Stimulated activated CD4-positive, alpha-beta T cell treated with anti-CD3 and anti-CD28 coated beads, Interleukin-4, amount 100 ng/mL, for 1 hour (primary cell): ENCODE measurements at places on chromosomes 6 and 20.

DNA sequence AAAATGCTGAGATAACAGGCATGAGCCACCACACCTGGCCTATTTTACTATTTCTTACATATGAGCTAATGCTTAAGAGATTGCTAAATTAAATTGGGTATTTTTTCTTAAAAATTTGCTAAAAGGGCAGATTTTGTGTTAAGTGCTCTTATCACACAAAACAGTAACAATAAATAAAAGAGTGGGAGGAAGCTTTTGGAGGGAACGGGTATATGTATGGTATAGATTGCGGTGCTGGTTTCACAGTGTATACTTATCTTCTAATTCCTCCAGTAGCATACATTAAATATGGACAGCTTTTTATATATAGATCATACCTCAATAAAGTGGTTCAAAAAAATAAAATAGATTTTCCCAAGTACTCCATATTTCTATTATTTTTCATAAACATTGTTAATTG lies 39.4 kb upstream of the FABP7 start:
- no peak for DNase-seq

- no peak for DNase-seq
Observed at GRCh38 chr6:138310294-138310693, 67.4 kb upstream of the SMIM28 start.

GRCh38 chr6:106142876-106143431 lies 56.8 kb downstream of the PRDM1 start:
- no peak for DNase-seq

- no peak for DNase-seq
Observed at GRCh38 chr20:22106308-22106938, 401.0 kb downstream of the PAX1 start.

- DNase-seq, result no peak
Observed at GRCh38 chr6:143468026-143468425, 17.4 kb downstream of the PEX3 start.

DNA sequence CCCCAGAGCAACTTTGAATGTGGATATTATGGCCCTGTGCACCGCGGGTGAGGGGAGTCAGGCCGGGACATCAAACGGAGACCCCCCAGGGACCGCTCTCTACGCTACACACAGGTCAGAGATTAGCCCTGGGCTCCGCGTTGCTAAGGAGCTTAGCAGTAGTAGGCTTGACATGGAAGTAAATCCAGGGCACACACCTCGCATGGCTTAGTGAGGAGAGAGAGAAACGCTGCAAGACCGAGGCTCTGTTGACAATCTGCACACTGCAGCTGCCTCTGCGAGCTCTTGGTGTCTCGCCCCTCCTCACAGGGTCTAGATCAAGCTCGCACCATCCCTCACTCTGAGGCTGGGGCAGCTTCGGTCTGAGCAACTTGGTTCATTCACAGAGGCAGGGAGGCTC lies 116.1 kb upstream of the CDH4 start:
- no peak for DNase-seq

DNA sequence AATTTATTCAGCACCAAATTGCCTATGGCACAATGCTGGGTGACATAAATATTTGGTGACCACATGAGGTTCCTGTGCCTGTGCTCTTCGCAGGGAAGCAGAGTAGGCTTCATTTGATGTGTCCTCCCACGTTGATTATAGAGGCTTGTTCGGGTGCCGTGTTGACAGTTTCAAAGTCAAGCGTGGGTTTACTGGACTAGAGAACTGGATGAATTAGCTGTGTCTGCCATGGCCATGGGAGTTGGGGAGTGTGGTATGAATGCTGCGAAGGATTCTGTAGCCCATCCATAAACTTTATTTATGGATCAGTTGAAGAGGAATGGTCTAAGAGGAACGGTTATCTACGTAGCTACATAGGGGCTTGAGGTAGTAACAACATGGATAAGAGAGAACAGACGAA lies 11.0 kb downstream of the CD109 start:
- DNase-seq, result no peak

GRCh38 chr6:13261464-13261994 lies 66.8 kb downstream of the TBC1D7 start:
- no peak for DNase-seq

GRCh38 chr6:129102741-129103140 lies 219.8 kb downstream of the LAMA2 start:
- DNase-seq, result no peak

DNA sequence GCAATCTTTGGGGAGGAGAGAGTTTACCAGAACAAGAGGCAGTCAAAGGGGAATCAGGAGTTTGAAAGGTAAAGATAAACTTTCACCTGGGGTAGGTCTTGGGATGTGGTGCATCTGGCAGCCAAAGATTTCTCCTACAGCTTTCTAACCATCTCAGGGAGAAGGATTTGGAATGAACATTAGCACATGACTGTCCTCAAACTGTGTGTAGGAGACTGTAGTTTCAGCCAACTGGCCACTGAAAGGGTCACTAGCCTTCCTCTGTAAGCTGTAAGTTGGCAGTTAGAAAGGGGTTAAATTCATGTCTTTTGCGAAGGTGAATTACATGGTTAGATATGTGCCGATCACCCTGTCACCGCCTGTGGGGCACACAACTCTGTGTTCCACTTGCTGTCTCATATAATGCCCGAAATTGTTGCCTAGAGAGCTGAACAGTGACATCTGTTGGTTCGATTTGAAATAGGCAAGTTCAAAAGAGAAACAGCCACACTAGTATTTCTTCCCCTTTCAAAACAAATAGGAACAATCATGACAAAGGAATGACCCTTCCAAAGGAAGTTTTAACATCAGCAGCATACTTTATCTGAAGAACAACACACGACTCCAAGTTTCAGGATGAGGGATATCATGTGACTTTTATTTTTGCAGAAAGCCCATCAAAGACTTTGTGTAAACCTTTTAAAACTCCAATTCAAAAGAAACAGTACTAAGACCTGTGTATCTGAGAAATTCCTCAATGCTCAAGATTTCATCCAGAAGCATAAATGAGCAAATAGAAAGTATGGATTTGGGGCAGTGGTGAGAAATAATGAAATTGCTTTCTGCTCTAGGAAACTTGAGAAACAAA lies 1.1 kb upstream of the OPN5 start:
- DNase-seq, result peak; percentile 17

- DNase-seq, result no peak
Observed at GRCh38 chr6:80468398-80468797, 361.9 kb downstream of the BCKDHB start.

- DNase-seq, result no peak
Observed at GRCh38 chr6:36514554-36515456, 32.5 kb downstream of the STK38 start.

- DNase-seq, result no peak
Observed at GRCh38 chr6:79399499-79399898, 137.7 kb downstream of the LCA5 start.

- no peak for DNase-seq
Observed at GRCh38 chr6:154403788-154404187, 47.2 kb upstream of the IPCEF1 start.

GRCh38 chr6:139982652-139983295 lies 608.3 kb upstream of the CITED2 start:
- DNase-seq, result no peak

GRCh38 chr6:84791233-84791632 lies 26.8 kb upstream of the TBX18 start:
- DNase-seq, result no peak

DNA sequence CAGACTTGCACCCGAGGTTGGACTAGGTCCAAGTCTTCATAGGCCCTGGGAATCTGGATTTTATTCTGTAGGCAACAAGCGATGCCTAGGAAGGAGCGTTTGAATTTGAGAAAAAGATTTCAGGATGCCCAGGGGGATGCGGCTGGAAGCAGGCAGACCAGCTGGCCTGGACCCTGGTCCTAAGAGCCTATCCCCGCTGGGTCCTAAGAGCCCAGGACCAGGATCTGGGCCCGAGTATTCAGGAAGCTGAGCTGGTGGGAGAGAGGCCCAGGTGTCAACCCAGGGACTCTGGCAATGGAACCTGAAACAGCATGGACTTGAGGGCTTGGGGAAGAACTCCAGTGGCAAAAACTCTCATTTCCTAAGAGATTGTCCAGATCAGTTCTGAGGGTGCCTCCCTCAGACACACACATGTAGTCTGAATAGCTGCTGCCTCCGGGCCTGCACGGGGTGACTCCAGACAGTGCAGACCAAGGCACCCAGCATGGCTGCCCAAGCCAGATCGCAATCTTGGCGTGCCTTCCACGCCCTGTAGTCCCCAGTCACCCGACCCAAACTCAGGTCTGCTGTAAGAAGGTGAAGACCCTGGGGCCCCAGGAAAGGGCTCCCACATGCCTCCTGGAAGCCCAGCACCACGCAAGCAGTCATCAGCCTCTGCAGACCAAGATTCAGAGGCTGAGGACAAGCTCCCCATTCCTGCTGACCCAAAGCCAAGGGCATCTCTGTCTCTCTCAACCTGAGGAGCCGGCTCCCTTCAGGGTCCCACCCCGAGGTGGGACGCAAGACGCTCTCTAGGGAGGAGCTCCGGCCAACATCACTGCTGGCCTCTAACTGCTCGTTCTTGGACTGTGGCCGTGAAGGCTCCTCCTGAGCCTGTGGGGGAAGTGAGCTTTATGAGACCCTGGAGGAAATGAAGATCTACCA lies 34.4 kb downstream of the RRBP1 start:
- DNase-seq, result no peak

GRCh38 chr20:60581606-60582115 lies 623.4 kb downstream of the CDH26 start:
- DNase-seq, result no peak

GRCh38 chr20:59634435-59635005 lies 30.2 kb downstream of the PHACTR3 start:
- no peak for DNase-seq

DNA sequence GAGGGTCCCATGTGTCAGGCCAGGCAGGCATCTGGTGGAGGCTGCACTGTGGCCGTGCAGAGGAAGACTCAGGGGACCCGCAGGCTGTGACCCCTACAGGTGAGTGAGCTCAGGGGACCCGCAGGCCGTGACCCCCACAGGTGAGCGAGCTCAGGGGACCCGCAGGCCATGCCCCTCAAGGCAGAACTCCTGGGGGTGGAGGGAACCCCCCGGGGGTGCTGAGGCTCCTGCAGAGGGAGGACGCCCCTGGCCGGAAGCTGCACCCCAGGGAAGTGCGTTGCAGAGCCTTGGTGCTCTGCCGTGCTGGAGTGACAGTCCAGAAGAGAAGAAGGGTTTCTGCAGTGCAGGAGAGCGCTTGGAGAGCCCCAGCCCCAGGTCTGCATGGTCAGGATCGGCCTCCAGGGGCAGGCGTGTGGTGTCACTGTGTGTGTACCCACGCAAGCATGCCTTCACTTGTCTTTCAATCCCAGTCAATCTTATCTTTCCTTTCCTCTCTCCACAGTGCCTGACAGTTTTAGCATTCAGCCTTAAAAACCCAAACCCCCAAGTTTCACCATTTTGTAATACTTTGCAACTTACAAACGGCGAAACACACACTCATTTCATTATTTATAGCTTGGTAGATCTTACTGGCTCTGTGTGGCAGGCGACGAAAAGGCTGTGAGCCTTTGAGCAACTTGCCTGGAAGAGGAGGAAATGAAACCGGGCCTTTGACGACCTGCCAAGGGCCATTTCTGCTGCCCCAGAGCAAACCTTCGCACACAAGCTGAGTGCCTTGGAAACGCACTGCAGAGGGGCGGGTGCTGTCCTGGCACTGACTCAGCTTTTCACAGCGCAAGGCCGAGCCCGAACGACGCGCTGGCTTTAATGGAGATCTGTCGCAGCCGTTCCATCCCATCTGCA lies 101.4 kb upstream of the AGPAT4 start:
- DNase-seq, result no peak

DNA sequence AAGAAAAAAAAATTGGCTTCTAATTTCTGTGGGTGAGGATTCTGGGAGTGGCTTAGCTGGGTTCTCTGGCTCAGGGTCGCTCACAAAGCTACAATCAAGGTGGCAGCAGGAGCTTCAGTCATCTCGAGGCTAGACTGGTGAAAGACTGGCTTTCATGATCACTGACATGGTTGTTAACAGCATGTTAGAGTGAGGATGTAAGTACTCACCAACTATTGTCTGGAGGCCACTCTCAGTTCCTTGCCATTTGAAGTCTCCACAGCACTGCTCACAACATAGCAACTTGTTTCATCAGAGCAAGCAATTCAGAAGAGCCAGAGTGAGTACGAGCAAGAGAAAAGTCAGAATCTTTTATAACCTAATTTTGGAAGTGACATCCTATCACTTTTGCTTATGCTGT lies 145.7 kb upstream of the PRSS16 start:
- DNase-seq, result no peak

DNA sequence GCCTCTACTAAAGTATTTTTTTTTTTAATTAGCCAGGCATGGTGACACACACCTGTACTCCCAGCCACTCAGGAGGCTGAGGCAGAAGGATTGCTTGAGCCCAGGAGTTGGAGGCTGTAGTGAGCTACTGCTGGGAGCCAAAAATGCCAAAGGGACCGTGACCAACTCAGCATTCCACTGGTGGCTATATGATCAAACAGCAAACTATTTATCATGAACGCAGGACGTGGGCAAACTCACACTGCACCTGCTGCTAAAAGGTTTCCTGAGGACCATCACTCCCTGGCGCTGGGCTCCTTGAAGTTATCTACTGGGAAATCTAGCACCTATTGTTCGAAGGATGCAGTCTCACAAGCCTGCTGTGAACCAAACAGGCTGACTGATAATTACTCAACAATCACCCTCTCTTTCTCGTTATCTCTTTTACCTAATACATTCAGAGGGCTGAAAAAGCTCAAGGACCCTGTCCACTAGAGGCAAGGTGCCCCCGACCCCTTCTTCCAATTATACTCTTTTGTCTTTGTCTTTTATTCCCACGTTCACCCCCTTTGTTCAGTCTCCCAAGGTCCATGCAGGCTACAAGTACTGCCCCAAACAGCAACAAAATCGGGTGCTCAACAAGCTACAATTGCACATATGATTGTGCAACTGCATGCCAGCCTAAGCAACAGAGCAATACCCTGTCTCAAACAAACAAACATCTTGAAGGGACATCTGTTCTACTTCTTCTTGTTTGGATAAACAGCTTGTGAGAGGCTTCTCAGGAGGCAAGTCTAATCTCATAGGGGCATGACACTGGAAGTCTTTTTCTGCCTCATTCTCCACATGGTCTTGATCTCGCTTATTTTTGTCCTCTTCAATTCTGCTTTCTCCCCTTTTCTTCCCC lies 47.7 kb upstream of the PLN start:
- DNase-seq, result no peak

- no peak for DNase-seq
Observed at GRCh38 chr20:38202982-38203293, 37.9 kb upstream of the TGM2 start.

DNA sequence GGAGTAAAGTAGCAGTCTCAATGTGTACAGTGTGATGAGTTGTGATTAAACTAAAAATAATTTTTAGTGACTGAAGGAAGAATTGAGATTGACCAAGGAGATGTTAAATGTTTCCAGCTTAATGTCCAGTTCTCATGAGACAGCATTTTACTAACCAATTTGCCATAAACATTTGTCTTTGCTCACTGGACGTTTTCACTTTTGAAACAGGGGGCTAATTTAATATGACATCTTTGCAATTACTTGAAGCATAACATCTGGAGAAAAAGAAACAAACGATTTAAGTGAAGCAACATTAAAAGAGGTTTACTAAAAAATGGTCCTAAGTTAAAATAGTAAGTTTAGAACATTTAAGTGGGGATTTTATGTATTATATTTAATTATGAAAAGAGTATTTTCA lies 443.8 kb downstream of the BCKDHB start:
- DNase-seq, result no peak

- no peak for DNase-seq
Observed at GRCh38 chr20:10687895-10688294, 14.1 kb upstream of the JAG1 start.
